Karpas-422 (cell line): ENCODE measurements at places on chromosomes 16 and 17.

DNA sequence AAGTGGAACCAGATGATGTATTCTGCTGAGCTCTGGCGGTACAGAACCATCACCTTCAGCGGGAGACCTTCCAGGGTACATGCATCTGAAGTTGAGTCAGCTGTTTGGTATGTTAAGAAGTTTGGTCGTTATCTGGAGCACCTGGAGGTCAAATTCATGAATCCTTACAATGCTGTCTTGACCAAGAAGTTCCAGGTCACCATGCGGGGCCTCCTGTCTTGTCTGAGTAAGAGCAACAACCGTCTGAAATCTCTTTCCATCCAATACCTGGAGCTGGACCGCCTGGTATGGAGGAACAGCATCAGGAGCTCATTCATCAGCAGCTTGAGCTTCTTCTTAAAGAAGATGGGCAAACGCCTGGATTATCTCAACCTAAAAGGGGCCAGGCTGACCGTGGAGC, 4.0 kb downstream of the FBXO39 start:
- no peak for DNase-seq

GRCh38 chr17:40105861-40106759, 5.7 kb upstream of the NR1D1 start:
- no peak for DNase-seq

DNA sequence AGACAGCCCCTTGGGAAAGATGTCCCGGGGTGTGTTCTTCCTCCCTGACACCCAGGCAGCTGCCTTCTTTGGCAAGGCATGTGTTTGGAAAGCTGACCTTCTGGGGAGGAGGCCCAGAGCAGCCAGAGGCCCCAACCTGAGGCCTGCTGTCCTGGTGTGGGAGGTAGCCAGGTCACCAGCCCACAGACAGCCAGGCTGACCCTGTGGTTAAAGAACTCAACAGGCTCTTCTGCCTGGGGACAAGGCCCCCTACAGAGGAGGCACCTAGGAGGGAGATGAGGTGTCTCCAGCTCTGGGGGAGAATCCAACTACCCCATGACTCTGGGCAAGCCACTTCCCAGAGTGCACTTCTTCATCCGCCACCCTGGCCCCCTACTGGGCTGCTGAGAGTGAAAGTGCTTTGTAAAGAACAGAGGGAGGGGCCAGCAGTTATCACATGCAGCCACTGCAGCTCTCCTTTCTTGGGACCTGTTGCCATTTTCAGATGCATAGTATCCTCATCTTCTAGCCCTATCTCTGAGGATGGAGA, 13.1 kb upstream of the SREBF1 start:
- DNase-seq = peak; percentile 91

DNA sequence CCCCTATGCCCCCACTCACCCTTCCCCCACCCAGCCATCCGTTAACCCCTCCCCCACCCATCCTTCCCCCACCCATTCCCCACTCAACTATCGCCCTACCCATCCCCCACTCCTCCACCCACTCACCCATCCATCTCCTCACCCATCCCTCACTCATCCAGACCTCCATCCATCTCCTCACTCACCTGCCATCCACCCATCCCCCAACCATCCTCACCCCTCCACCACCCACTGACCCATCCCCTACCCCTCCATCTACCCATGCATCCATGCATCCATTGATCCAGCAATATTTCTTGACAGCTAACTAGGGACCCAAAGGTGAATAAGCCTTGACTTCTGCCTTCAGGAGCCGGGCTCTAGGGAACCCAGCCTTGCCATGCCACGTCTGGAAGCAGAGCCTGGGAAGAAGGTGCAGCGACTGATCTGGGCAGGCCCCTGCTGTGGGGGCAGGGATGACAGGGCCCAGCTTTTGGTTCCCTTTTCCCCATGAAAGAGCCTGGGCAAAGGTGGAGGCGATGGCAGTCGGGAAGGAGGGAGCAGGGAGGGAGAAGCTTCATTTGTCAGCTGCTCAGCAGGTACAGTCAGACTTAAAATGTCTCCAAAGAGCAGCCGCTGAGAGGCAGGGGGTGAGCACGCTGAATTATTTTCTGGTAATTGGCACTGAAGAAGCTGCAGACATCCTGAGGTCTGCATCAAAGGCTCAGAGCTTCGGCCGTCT, 23.1 kb upstream of the DOC2B start:
- no peak for DNase-seq
